ENCODE measurements at places on chromosomes 12 and 14. TPM values are rescaled to one million over a fixed set of nuclear protein-coding genes. Genes with fewer than 3 reads are reported as not detected.

Gene PRIMA1
- 2.2 TPM for polyA plus RNA-seq

Gene ADAM20
- polyA plus RNA-seq: 0.15 TPM

Gene CCDC175
- not detected for polyA plus RNA-seq

Gene NGDN
- 22.2 TPM for polyA plus RNA-seq

GRCh38 chr12:104055686-104056388 is 5.8 kb upstream of the GLT8D2 start:
- DNase-seq: peak; percentile 88
- peaks cover 14% of the 10 kb centered on the region for H3K4me1 ChIP-seq
- H3K4me3 ChIP-seq: no peak overlapping the region
- H3K27ac ChIP-seq: peak overlapping the region; percentile 63

DNA sequence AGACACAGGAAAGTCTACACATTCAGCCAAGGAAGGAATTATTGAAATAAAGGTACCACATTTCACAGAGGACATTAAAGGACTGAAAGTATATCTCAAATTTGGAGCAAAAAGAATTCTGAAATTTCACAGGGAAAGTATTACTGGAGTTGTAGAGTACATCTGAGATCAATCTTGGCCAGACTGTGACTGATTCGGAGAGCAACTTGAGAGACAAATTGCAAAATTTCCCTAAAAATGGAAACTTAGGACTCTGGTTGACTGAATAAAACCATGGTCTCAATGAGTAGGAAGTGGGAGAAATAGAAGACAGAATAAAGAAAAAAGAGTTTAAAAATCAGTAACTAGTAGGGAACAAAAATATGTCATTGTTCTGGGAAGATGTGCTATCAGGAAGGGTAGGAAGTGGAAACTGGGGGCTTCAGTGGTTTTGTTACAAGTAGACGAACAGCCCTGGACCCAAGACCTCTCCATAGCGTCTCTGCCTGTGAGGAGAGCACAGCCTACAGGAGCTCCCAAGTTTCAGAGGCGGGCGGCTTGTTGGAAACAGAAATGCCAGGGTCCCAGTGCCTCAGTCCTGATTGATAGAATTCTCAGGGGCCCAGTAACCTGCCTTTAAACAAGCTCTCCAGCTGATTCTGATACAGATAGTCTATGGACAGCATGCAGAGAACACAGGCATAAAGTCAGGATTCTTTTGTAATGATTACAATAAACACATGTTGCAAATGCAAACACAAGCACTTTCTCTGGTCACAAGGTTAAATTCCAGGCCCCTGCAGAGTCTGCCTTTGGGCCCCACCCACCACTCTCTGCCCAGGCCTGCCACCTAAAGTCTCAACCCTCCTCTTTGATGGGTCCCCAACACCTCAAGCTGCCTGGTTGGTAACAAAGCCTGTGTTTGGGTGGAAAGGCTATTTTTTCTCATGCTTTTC is 63.1 kb downstream of the BBS10 start:
- no peak overlapping the region for H3K27ac ChIP-seq
- no peaks in the 10 kb centered on the region for H3K4me1 ChIP-seq
- no peak for DNase-seq
- no peaks in the 10 kb centered on the region for H3K36me3 ChIP-seq

DNA sequence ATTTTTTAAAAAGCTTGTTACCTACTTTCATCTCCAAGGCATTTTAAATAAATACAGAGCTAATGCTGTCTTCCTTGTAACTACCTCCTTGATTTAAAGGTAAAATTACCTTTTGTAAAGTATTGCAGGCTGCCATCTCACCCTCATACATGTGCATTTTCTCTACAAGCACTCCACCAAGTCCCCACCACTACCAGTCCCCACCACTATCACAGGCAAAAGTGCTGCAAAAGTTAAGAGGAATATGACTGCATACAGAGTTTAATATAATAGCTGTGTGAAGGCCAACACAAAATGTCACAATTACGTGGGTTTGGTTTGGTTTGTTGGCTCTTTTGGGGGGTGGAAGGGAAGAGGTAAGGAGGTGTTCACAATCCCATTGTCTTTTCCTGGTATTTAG is 9.6 kb downstream of the SIX1 start:
- H3K36me3 ChIP-seq: no peaks in the 10 kb centered on the region
- H3K27me3 ChIP-seq: peaks cover 98% of the 10 kb centered on the region
- no peak overlapping the region for H3K4me3 ChIP-seq
- no peak overlapping the region for H3K27ac ChIP-seq

DNA sequence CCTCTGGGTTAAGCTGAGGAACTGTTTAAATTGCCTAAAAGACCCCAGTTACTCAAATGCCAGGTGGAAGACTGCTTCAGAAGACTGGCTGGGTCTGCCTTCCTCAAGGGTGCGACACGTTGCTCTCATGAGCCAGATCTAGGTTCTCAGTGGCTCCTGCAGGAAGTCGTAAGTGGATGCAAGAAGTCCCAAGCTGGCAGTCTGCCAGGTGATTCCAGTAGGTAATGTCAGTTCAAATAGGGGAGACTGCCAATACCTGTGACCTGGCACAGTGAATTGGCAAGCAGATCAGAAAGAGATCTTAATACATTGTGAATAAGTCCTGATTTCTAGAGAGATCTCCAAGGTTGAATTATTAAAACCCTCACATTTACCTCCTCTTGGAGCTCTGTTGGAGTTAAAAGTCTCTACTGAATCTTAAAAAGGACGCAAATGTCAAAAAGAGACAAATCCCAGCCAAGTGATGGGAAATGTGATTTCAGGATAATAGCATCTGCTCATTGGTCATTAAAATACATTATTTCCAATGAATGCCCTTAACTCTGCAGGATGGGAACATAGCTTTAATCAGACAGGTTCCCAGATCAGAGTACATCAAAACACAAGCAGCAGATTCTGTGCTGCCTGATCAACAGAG is 98.8 kb upstream of the FRMD6 start:
- no peaks in the 10 kb centered on the region for H3K4me1 ChIP-seq
- H3K27me3 ChIP-seq: no peaks in the 10 kb centered on the region
- H3K4me3 ChIP-seq: no peak overlapping the region
- no peak for DNase-seq
- no peaks in the 10 kb centered on the region for H3K36me3 ChIP-seq
- H3K27ac ChIP-seq: no peak overlapping the region

GRCh38 chr12:91980389-91980821 is 165.2 kb downstream of the BTG1 start:
- H3K27me3 ChIP-seq: no peaks in the 10 kb centered on the region
- H3K27ac ChIP-seq: no peak overlapping the region
- H3K36me3 ChIP-seq: no peaks in the 10 kb centered on the region
- H3K4me1 ChIP-seq: peaks cover 15% of the 10 kb centered on the region

DNA sequence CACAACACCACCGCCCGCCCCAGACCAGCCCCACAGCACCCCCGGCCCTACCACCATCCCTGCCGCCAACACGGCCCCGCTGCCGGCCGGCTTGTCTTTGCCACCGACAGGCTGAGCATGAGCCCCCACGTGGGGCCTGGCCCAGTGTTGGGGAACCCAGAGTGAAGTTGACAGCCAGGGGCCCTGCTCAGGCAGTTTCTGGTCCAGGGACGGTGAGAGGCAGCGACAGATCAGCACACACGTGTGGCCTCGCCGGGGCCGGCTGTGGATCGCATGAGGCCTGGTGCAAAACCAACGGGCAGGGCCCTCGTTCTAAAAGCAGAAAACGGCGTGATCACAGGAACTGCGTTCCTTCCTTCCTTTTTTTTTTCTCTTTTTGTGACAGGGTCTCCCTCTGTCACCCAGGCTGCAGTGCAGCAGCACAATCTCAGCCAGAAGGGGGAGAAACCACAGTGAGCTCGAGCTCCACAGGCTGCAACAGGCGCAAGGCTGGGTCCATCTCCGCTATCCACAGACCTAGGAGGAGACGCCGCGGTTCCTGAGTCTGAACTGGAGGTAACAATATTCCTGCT is 50.5 kb upstream of the FBRSL1 start:
- H3K4me1 ChIP-seq: no peaks in the 10 kb centered on the region
- H3K27me3 ChIP-seq: peaks cover 31% of the 10 kb centered on the region
- H3K27ac ChIP-seq: no peak overlapping the region
- no peak overlapping the region for H3K4me3 ChIP-seq

- no peak overlapping the region for H3K4me3 ChIP-seq
- DNase-seq: no peak
- no peaks in the 10 kb centered on the region for H3K27me3 ChIP-seq
- no peak overlapping the region for H3K27ac ChIP-seq
Observed at GRCh38 chr12:89943463-89943862, 234.8 kb upstream of the ATP2B1 start.

DNA sequence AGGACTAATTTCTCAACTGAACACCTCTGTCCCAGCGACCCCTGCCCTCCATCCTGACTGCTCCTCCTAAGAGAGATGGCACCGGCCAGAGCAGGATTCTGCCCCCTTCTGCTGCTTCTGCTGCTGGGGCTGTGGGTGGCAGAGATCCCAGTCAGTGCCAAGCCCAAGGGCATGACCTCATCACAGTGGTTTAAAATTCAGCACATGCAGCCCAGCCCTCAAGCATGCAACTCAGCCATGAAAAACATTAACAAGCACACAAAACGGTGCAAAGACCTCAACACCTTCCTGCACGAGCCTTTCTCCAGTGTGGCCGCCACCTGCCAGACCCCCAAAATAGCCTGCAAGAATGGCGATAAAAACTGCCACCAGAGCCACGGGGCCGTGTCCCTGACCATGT is 756 bp downstream of the RNASE7 start:
- H3K27me3 ChIP-seq: no peaks in the 10 kb centered on the region
- peaks cover 38% of the 10 kb centered on the region for H3K4me1 ChIP-seq
- no peaks in the 10 kb centered on the region for H3K36me3 ChIP-seq
- H3K4me3 ChIP-seq: no peak overlapping the region
- H3K27ac ChIP-seq: peak overlapping the region; percentile 6
